ENCODE measurements at places on chromosomes 13 and 19.
A peak's percentile ranks its signal among the peaks of the same experiment; 100 is the strongest.

DNA sequence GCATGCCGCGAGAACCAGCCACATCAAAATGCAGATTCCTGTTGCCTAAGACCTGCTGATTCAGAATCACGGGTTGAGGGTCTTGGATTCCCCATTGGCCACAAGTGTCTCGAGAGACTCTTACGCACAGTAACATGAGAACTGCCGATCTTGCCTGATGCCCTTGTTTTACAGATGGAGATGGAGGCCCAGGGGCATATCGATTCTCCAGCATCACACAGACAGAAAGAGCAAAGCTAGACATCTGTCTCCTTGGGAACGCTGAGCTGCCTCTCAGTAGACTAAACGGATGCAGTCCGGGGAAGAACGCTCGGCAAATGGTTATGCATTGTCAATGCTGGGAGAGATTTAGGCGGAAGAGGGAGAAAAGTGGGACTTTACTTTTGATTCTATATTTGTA is 5.4 kb downstream of the NLRP12 start:
- DNase-seq: no peak

- DNase-seq: peak; percentile 18
These were observed 1.1 kb upstream of the FXYD3 start for GRCh38 chr19:35114353-35115176.

DNA sequence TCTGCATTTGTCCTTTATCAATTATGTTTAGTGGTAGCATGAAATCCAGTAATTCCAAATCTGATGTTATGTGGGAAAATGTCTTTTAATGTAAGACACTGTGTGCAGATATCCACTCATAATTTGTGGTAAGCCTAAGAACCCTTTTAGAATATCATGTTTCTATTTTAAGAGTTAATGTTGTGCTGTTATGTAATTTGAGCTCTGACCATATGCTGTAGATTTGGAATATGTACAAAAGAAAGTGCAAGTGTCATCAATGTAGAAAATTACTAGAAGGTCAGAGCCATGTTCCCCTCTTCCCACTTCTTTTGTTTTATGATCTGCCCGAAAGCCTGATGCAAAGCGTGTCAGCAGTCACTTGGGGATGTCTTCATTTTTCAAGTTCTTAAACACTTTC is 44.5 kb downstream of the SCEL start:
- DNase-seq: no peak

GRCh38 chr19:53870485-53870844 is 2.8 kb downstream of the MYADM start:
- DNase-seq: peak; percentile 37

GRCh38 chr13:78602561-78603239 is 652 bp downstream of the POU4F1 start:
- no peak for DNase-seq

GRCh38 chr19:14615623-14616022 is 32.7 kb downstream of the CLEC17A start:
- no peak for DNase-seq

DNA sequence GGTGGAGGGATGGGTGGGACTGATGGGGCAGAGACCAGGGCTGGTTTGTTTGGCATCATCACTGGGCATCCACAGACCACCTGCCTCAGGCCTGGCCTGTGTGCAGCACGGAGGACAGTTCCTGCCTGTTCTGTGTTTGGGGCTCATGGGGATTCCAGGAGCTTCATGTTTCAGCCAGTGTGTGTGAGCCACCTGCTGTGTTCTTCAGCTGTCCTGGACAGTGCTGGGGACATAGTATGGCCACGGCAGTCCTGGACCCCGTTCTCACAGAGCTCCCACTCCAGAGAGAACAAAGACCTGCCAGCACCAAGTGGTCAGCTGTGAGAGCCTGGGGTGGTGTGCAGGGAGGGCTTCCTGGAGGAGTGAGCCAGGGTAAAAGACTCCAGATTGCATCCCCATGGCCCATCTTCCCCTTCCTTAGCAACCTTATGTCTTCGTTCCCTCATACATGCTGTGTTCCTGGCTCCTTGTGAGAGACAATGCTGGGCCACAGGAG is 2.0 kb upstream of the CCDC97 start:
- DNase-seq: no peak

DNA sequence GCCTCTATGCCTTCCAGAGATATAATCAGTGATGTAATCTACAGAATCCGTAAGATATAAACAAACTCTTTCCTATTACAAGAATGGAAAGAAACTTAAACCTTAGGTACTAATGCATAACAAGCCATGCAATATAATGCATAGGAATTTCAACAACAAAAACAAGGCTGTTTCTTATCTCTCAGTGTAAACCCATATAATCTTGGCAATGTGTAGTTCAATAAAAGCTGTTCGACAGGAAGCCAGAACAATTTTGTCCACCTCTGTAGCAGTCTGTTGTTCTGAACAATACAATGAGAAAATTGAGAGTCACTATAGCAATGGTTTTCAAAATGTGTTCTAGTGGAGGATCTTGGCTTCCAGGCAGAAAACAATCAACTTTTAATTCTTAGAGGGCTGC is 111.5 kb upstream of the FREM2 start:
- no peak for DNase-seq

- no peak for DNase-seq
These were observed 25.0 kb upstream of the OXGR1 start for GRCh38 chr13:97019236-97019635.

GRCh38 chr19:46124638-46125115 is at the start of gene IGFL3:
IGFL3 (minus strand) TSS chr19:46124688; CDS start chr19:46124649, 39 bp downstream.
- DNase-seq: peak; percentile 54

GRCh38 chr19:29530540-29531457 is 5.0 kb downstream of the VSTM2B start:
- no peak for DNase-seq

DNA sequence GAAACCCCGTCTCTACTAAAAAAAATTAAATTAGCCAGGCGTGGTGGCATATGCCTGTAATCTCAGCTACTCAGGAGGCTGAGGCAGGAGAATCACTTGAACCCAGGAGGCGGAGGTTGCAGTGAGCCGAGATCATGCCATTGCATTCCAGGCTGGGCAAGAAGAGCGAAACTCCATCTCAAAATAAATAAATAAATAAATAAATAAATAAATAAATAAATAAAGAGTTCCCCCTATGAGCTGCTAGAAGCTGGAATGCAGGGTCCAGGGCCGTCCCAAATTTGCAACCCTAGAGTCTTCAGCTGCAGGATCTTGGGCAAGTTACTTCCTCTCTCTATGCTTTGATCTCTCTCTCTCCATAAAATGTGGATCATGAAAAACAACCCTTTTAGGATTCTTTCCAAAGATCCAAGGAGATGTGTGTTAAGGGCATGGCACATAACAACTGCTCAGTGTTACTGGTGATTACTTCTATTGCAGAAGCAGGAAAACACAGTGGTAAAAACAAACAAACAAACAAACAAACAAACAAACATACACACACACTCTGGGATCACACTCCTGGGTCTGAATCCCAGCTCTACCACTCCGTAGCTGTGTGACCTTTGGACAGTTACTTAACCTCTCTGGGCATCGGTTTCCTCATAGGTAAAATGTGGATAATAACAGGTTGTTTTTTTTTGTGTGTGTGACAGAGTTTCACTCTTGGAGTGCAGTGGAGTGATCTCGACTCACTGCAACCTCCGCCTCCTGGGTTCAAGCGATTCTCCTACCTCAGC is 78.8 kb downstream of the CACNA1A start:
- no peak for DNase-seq

GRCh38 chr13:73842184-73842583 is 292.0 kb downstream of the KLF12 start:
- DNase-seq: no peak

DNA sequence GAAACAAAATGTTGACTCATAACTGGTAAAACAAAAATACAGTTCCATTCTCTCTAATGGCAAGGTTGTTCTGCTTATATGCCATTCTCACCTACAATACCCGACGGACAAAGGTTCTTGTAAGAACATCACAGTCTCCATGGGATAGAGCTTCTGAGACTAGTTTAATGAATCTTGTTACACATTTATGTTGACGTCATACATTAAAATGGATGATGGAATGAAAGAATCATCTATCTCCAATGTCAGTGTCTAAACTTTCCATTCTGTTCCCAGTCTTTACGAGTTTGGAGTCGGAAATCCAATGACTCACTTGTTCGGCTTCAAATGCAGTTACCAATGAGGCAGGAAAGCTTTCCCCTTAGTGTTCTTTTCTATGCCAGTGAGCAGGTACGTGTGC is 17.7 kb downstream of the ZNF160 start:
- no peak for DNase-seq

- DNase-seq: peak; percentile 87
These were observed 501.8 kb downstream of the EFNB2 start for GRCh38 chr13:106033659-106034058.

DNA sequence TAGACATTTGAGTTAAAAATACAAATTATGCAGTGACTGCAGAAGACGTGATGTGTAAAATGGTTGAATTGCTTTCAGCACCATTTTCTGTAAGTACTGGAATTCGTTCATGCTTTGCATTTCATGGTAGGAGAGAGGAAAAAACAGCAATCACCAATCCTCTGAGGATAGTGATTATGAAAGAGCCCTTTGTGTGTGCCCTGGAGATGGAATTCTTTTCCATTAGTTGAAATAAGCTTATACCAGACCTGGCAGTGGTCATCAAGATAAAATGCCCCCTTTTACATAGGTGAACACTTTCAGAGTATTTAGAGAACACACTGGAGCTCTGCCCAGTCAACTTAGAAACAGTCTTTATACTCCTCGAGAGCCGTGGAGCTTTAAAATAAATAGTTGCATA is 1.7 kb downstream of the CNMD start:
- no peak for DNase-seq

- no peak for DNase-seq
These were observed 124.7 kb downstream of the GPC5 start for GRCh38 chr13:91523116-91523515.

- peak; percentile 81 for DNase-seq
These were observed 5.8 kb upstream of the ONECUT3 start for GRCh38 chr19:1747285-1748114.

GRCh38 chr13:30253830-30254229 is 53.5 kb downstream of the KATNAL1 start:
- no peak for DNase-seq

- DNase-seq: no peak
These were observed 2.4 kb downstream of the MAG start for GRCh38 chr19:35294328-35294727.

GRCh38 chr19:8515317-8515716 is 1.4 kb upstream of the ZNF414 start:
- no peak for DNase-seq

- DNase-seq: peak; percentile 76
These were observed 39.3 kb downstream of the EFNA2 start for GRCh38 chr19:1324806-1325567.

- peak; percentile 27 for DNase-seq
These were observed 6.7 kb upstream of the PLIN4 start for GRCh38 chr19:4524808-4525562.

DNA sequence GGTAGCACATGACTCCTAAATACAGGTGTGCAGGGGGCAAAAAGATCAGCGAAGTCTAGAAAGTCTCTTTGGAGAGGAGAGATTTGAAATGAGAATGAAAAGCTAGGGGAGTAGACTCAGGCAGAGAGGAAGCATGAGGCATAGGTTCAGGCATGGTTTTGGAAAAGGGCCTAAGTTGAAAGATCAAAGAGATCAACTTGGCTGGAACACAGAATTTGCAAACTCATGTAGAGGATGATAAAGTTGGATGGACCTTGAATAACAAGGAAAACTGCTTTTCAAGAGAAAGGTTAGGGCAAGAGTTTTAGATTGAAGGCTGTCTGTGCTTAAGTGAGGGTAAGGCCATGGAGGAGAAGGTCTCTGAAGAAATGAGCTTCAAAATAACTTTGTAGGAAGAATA is 47.4 kb upstream of the UBAC2 start:
- peak; percentile 14 for DNase-seq

DNA sequence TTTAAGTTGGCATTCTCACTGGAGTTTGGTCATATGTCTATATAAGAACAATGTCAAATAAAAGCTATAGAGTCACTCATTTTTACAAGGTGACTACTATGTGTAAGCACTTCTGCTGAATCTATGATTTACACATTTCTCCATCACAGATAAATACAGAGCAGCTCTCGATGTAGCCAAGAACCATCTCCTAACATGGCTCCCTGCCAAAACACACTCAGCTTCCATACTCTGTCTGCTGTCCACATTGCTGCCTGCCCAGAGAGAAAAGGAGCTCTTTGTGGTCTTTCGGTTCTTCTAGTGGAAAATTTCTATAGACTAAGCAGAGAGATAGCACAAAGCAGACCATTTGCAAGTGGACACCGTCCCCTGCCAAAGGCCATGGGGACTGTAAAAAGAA is 190.9 kb upstream of the KLF12 start:
- peak; percentile 76 for DNase-seq

DNA sequence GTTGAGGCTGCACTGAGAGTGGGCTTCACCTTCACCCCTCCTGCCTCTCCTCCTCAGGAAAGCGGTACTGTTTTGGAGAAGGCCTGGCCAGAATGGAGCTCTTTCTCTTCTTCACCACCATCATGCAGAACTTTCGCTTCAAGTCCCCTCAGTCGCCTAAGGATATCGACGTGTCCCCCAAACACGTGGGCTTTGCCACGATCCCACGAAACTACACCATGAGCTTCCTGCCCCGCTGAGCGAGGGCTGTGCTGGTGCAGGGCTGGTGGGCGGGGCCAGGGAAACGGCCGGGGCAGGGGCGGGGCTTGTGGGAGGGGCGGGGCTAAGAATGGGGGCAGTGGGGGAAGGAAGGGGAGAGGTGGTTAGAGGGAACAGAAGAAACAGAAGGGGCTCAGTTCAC is 7.5 kb downstream of the CYP2A13 start:
- no peak for DNase-seq

DNA sequence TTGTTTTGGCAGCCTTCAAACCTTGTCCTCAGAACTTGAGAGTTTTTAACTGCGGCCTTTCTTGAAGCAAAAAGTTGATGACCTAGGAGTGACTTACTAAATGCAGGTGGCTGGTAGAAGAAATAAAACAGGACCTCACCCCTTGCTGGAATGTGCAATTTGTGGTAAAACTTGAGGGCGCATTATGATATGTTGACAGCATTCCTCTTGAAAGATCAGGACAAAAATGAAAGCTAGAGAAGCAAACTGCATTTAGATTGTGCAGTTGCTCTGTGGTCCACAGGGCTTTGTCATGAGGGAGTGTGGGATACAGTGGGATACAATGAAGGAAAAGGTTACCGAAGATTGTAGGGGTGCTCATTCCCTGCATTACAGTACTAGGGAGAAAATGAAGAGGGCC is 504.2 kb downstream of the GPC6 start:
- DNase-seq: peak; percentile 58

- no peak for DNase-seq
These were observed 194.3 kb downstream of the DLEU7 start for GRCh38 chr13:50649211-50649610.

- peak; percentile 16 for DNase-seq
These were observed 8.8 kb upstream of the SULT2B1 start for GRCh38 chr19:48543121-48543710.

DNA sequence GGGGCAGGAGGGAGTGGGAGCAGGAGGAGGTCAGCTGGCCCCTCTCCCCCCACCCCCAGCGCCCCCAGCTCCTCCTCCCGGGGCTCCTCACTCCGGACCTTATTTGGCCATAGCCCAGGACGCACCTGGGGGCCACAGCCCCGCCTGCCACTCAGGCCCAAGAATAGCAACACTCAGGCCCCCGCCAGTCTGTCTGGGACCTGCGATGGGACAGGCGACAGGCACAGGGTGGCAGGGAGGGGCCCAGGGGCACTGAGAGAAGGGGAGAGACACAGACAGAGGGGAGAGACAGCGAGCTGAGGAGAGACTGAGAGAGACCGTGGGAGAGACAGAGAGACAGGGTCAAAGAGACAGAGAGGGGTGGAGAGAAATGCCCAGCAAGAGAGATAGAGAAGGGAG is 10.2 kb downstream of the JOSD2 start:
- DNase-seq: no peak

Measured in iris pigment epithelial cell (primary cell).